ENCODE measurements at places on chromosomes 7 and 10.

DNA sequence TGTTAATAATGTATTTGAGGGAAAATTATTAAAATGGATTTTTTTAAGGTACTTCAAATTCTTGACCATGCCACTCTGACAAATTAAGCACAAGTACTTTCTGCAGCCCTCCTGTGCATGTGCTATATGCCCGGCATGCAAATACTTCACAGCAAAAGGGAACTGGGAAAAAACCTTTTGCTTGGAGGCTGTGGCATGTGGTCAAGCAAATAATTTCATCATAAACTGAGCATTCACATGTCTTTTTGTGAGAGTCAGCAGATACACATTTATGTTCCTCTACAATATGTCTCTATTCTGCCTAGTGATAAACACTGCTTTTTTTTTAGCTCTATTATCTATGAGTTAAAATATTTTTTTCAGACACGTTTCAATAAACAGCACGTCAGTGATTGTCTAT lies 53.7 kb upstream of the SEMA3A start:
- no peak for DNase-seq

DNA sequence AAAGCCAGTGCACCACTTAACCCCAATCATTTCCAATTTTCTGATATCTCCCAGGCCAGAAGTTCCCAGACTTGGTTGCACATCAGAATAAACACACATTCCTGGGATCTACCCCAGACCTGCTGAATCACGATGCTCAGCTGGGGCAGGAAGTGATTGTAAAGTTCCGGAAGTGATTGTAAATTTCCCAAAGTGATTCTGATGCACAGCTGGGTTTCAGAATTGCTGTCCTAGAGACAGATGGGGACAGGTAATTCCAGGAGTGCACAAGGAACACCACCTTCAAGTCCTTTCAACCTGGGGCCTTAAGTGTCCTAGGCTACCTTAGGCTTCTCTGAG lies 104.2 kb upstream of the EEPD1 start:
- no peak for DNase-seq

- no peak for DNase-seq
These were observed 126.1 kb upstream of the PPP2R2D start for GRCh38 chr10:131774681-131775085.

DNA sequence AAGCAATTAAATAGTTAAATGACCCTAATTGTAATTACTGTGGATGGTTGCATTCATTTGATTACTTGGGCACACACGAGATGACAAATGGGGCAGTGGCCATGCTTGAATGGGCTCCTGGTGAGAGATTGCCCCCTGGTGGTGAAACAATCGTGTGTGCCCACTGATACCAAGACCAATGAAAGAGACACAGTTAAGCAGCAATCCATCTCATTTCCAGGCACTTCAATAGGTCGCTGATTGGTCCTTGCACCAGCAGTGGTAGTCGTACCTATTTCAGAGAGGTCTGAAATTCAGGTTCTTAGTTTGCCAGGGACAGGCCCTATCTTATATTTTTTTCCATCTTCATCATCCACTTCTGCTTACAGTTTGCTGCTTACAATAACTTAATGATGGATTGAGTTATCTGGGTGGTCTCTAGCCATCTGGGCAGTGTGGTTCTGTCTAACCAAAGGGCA lies 8.3 kb downstream of the PCBD1 start:
- DNase-seq, result no peak

GRCh38 chr7:141238596-141239243 lies 164.9 kb downstream of the TMEM178B start:
- DNase-seq, result no peak

- no peak for DNase-seq
These were observed 371.7 kb downstream of the WDR11 start for GRCh38 chr10:121222842-121223241.

DNA sequence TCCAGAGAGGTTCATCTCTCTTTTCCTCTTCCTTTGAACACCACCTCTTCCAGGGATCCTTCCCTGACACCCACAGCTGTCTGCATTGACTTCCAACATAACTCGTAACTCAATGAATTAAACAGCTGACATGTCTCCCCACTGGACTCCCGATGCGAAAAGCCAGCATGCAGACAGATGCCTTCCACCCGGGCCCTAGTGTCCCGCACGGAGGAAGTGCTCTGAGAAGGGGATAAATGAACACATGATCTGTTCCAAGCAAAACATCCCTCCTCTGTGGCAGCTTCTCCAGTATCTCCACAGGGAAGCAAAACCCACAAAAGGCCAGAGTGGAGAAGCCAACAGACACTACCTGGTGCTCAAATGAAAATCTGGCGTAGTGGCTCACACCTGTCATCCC lies 28.3 kb downstream of the OGDHL start:
- DNase-seq, result no peak

- DNase-seq, result no peak
These were observed 1.9 kb downstream of the OGA start for GRCh38 chr10:101816376-101816775.

DNA sequence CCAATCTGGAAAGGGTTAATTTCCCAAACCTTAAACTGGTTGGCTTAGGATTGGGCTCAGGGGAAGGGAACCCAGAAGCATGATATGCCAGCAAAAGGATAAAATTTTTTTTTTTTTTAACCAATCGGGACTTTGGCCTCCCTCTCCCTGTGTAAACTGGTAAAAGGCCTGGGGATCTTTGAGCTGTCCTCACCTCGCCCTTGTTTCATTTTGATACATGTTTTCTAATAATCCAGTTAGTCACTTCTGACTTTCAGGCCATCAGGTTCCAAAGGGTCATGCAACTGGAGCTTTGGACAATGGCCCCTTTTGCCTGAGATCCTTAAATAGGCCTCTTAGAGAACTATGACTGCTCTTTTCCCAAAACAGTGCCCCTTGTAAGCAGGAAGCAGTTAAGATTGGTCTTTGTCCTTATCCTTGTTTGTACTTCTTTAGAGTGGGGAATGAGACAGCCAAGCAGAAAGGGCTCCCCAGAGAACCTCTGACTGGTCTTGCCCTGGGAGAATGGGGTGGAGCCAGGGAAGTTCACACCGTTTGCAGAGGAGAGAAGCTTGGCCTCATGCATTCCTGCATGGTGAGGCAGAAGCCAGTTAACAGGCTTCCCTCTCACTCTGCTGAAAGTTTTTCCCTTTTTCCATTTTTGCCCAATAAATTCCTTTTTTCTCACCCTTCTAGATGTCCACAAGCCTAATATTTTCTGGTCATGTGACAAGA lies 424.2 kb upstream of the CNTNAP2 start:
- DNase-seq, result no peak

DNA sequence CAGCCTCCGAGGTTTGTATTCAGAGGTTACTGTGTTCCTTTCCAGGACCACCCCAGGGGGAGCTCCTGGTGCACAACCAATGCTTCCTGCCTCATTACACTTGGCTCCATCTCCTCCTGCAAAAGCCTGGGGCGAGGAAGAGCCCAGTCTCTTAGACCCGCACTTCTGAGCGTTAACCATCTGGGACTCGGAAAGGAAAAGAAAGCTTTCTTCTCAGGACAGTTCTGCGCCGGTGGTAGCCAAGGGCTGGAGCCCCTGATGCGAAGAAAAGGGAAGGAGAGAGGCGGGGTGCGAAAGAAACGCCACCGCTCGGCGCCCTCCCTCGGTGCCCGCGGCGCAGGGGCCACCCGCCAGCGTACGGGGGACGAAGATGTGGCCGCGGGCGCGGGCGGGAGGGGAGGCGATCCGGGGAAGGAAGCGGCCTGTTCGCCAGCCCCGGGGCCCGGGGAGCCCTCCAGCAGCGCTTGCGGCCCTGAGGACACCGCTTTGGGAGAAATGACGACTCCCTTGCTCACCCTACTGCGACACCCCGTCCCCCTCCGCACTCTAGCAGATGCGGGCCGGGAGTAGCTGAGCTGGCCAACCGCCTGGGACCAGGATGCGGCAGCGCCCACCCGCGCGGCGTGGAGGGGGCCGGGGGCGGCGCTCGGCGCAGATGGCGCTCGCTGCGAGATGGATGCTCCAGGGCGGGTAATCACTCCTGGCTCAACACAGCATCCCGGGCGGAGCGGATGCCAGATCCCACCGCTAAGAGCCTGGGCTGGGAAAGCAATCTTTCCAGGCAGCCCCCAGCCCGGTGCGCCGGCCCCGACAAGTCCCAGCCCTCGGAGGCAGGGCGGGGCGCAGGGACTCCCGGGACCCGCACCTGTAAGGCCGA lies 1.3 kb downstream of the NRCAM start:
- DNase-seq, result no peak

- DNase-seq, result no peak
These were observed 560.2 kb downstream of the DNAJB6 start for GRCh38 chr7:157896774-157897555.

DNA sequence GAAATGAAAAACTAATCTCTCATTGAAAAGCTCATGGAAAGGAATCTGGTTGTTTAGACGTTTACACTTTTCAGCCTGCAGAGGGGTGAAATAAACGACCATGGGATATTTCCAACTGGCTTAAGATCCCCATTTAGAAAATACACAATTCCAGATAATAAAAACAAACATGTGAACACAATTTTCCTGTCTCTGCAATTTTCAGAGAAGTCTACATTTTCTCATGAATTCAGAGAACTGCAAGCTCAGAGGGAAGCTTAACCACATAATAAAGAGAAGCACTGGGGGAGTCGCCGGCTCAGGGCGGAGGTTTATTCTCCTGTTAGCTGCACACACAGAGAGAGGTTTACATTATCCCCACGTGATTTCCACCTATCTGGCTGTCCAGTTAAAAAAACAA lies 215.2 kb downstream of the FANK1 start:
- DNase-seq, result peak; percentile 77

- DNase-seq, result no peak
These were observed 66.3 kb upstream of the IL6 start for GRCh38 chr7:22660732-22661131.

GRCh38 chr7:95950698-95951097 lies 178.3 kb downstream of the DYNC1I1 start:
- no peak for DNase-seq

GRCh38 chr10:93143281-93143680 lies 69.6 kb downstream of the CYP26A1 start:
- DNase-seq, result no peak

- DNase-seq, result no peak
These were observed 353.6 kb downstream of the PTEN start for GRCh38 chr10:88216976-88217375.

- no peak for DNase-seq
These were observed 310.6 kb downstream of the ACTR3B start for GRCh38 chr7:153070141-153070540.

DNA sequence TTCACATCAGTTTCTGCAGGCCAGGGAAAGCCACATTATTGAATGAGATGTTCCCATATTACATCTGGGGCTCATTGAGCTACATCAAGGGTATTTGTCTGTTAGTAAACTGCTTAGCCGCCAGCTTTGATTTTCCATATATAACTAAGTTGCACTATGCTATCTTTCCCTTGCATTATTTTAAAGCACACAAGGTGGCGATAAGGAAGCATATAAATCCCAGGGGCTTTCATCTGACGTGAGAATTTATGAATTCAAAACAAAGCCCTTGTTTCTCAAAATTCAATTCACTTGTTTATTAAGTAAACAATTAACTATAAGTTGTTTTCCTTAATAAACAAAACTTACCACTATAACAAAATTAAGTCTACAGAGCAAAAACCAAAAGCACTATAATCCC lies 334.1 kb upstream of the TPK1 start:
- no peak for DNase-seq

DNA sequence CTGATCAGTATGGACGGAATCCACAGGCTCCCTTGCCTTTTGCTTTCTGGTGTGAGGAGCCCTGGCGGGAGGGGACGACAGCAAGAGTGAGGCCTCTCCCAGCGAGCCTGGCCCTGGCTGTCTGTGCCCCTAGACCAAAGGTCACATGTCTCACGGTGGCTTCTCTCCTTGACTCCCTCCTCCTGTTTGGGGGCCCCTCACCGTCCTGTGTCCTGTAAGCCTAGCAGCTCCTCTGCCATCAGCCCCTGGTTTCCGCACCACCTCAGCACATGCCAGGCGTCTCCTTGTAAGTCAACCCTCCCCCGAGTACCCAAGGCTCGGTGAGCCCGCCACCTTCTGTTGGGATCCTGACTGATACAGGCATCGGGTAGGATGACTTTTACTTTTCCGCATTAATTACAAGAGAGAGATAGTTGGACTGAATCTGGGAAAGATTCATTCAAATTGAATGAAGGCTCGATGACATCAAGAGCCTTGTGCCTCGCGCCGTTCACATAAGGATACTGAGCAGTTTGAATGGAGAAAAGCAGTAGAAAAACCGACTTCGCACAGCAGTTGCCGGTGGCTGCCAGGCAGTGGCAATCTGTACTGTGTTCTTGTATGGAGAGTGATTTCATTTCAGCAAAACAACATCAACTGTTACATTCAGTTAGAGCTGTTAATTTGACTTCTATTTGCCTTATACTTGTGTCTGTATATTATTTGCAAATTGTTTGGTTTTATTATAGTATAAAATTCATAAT lies 119.8 kb downstream of the XRCC2 start:
- no peak for DNase-seq

- DNase-seq, result no peak
These were observed 7.2 kb downstream of the DLX6 start for GRCh38 chr7:97012365-97013133.

GRCh38 chr10:74871595-74872382 lies 45.4 kb downstream of the KAT6B start:
- DNase-seq, result no peak

GRCh38 chr7:39618868-39619267 lies 4.5 kb upstream of the RALA start:
- DNase-seq, result no peak

DNA sequence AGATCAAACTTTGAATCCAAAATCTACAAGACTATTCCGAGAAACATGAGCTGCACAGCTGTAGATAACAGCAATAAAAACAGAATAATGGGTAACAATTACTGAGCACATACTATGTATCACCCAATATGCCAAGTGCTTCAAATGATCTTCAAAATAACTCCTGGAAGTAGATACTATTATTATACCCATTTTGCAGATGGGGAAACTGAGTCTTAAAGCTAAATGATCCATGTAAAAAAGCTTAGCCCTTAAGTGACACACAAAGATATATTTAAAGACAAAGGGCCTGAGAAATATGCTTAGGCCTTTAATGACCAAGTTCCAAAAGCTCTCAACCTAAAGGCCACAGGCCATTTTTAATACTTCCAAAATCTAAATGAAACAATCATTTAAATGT lies 18.4 kb upstream of the REEP3 start:
- DNase-seq, result no peak
